ENCODE measurements at places on chromosomes 12 and 14.

DNA sequence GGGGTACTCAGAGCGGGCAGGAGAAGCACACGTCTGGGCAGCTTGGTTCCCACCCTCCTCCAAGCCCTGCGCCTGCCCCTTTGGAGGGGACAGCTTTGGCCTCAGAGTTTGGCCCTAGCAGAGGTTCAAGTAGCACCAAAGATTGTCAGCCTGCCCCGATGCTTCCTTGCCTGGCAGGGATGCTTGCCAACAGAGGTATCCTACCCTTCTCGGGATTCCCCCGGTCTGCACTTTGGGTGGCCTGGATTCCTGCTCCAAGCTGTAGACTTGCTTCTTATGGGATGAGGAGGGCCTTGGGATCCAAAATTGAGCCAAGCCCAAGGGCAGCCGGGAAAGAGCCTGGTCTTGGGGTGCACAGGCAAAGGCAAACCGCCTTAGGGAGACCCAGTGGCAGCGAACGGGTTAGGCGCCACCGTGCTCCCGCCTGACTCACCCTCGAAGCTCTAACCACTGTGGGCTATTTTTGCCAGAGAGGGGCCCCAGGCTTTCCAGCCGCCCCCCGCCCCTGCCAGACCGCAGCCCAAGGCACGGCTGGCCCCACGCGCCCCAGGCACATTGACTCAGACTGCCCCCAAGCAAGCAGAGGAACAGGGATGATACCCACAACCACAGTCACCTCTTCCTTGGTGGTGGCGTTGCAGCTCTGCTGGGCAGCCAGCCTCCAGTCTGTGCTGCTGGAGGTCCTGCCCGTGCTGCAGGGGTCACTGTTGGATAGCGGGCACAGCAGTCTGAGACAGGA is 847 bp upstream of the WNT10B start:
- DNase-seq = no peak

DNA sequence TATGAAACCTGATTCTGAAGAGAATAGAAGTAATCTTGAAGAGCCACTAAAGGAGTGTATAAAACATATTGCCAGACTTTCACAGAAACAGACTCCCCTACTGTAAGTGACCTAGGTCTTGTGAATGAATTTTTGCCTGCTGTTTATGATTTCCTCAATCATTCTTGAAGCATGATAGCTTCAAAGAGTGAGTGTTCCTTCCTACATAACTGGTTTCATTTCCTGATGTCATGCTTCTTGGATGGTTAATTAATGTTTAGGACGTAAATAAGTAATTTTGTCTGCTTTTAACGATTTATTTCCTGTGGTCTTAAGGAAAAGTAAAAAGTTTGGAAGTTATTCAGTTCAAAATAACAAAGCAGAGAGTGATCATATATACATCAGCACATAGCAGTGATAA is 129.8 kb downstream of the PIK3C2G start:
- DNase-seq = no peak

DNA sequence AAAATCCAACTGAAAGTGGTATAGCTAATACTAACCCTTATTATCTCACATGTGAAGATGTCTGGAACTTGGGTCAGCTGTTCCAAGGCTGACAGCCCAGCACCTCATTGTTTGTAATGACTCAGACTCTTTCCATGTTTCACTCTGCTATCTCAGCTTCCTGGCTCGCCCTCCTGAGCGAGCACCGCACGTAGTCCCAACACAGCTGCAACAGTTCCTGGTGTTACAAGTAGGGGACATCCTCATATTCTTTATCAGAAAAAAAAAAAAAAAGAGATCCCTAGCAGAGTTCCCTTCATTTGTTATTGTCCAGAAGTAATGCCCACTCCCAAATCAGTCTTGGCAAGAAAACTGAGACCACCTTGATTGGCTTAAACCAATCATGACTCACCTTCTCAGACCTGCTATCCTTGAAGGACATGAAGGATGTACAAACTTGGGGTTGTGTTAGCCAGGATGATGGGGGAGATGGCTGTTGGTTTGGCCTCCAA is 92.5 kb downstream of the ADCK1 start:
- DNase-seq = no peak

- DNase-seq = no peak
Observed at GRCh38 chr14:78614593-78614992, 444.4 kb downstream of the NRXN3 start.

DNA sequence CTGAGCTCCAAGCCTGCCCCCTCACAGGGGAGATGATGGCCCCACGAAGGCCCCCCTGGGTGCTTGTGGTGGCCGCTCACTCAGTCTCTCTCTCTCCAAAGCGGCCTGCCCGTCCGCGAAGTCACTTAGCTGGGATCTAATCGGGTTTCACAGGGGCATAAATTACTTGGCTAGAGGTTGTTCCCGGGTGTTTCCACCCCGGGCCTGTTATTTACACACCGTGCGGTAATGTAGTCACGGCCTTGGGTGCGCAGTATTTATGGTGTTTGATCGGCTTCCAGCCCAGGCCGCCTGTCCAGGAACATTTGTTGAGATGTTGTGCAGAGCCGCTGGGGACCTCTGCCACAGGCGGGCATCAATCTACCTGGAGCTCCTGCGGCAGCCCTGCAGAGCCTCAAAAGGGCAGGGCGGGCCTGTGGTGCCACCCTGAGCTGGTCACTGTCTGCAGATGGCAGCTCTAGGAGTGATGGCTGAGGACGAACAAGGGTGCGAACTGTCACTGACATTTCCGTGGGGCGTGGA is 91.2 kb downstream of the KIF26A start:
- DNase-seq = no peak

DNA sequence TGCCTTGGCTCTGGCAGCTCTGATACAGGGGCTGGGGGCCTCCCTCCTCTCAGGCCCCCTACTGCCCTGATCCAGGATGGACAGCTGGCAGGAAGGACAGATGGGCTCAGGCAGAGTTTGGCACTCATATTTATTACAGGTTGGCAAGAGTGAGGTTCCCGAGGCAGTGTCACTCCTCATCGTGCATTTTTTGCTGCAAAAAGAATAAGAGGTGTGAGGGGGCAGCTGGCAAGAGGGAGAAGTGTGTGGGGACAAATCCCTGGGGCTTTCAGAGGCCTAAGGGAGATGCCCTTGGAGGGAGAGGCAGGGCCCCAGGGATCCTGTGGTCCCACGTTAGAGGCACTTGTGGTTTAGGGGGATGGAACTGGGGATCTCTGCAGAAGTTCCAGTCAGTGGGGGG is 5.0 kb downstream of the CMTM5 start:
- no peak for DNase-seq

DNA sequence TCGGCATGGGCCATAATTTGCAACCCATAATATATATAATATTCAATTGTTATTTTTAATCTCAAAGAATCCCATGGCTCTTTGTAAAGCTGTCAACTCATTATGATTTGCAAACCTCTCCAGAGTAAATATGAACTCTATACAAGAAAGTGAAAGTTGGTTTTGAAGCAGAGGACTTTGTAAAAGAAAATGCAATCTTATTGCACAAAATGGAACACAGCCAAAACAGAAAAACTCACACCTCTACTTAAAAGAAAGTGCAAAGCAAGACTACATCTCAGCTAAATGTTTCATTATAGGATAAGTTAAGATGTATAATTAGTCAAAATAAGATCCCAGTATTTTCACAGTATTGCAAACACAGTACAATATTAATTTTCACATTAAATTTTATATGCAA is 111.2 kb upstream of the FLRT2 start:
- DNase-seq = no peak

GRCh38 chr12:91744597-91744996 is 401.0 kb downstream of the BTG1 start:
- no peak for DNase-seq

DNA sequence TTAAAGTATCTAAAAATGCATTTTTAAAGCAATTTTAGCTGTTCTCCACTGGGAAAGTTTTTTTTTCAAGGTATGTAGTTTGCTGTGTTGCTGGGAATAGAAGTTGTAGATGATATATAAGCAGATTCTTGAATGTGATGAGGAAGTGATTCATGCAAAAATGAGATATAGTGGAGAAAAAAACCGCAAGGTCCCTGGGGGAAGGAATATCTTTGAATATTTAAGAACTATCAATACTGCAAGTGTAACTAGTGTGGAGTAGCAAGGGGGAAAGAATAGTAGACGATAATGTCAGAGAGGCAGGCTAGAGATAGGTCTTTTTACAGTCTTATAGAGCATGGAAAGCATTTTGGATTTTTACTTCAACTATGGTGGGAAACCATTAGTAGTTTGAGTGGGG is 42.5 kb downstream of the PTCSC3 start:
- no peak for DNase-seq

DNA sequence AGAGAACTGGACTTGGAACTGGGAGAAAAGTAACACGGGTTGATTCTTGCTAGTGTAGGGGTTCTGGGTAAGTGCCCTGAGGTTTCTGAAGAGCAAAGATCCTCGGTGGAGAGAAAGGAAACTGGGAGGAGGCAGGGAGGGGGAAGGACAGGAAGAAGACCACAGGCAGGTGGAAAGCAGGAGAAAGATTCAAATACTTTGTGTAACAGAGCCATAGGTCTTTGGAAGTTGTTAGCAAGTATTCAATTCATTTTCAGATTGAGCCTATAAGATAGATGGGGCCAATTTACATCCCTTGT is 1.3 kb downstream of the PNP start:
- DNase-seq = no peak

GRCh38 chr14:61184112-61184511 is 97.0 kb downstream of the TMEM30B start:
- no peak for DNase-seq

DNA sequence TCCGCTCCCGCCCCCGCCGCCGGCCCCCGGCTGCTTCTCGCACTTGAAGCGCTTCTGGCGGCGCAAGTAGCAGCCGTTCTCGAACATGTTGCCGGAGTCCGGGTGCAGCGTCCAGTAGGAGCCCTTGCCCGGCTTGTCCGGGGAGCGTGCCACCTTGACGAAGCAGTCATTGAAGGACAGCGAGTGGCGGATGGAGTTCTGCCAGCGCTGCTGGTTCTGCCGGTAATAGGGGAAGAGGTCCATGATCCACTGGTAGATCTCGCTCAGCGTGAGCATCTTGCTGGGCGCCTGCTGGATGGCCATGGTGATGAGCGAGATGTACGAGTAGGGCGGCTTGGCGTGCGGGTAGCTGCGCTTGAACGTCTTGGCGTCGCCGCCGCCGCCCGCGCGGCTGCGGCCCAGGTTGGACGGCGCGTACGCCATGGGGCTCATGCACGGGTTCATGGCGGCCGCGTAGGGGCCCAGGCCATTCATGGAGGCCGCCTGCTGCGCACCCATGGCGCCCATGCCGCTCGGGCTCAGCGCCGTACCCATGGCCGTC is 3.0 kb downstream of the FOXA1 start:
- DNase-seq = no peak

DNA sequence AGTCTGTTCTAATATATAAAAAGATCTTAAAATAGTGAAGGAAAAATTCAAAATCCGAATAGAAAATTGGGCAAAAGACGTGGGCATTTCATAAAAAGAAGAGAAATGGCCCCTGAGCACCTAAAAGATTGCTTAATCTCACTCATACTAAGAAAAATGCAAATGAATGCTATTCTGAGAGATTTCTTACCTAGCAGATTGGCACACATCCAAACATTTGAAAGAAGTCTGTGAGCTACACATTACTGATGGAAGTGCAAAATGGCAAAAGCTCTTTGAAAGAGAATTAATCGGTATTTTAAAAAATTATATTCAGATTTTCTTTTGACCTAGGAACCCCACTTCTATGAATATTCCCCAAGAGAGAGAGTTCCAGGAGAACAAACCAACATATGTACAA is 280.4 kb upstream of the GARIN6 start:
- no peak for DNase-seq

GRCh38 chr12:56886319-56886718 is 47.9 kb downstream of the SDR9C7 start:
- no peak for DNase-seq

DNA sequence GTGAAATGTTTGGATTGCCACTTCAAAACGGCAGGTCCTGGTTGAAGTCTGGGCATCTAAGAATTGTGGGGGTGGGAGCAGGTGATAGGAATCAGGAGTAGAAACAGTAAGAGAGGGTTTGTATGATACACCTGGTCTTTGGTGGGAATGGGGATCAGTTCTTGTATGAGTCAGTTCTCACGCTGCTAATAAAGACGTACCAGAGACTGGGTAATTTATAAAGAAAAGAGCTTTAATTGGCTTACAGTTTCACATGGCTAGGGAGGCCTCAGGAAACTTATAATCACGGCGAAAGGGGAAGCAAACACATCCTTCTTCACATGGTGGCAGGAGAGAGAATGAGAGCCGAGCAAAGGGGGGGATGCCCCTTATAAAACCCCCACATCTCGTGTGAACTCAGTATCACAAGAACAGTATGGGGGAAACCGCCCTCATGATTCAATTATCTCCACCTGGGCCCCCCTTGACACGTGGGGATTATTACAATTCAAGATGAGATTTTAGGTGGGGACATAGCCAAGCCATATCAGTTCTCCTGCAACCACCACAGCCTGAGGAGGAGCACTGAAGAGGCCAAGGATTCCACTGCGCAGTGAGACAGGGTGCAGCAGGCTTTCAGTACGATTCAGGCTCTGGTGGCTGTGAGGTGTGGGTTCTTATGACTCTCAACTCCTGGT is 52.1 kb downstream of the DRAM1 start:
- no peak for DNase-seq

- no peak for DNase-seq
Observed at GRCh38 chr12:6116471-6117021, 7.9 kb downstream of the VWF start.

GRCh38 chr12:43835264-43835655 is 621 bp upstream of the TMEM117 start:
- DNase-seq = no peak

- DNase-seq = no peak
Observed at GRCh38 chr12:57549909-57550640, at the start of gene KIF5A. Gene KIF5A (plus strand): TSS chr12:57550044. CDS start chr12:57550272, 228 bp downstream.

DNA sequence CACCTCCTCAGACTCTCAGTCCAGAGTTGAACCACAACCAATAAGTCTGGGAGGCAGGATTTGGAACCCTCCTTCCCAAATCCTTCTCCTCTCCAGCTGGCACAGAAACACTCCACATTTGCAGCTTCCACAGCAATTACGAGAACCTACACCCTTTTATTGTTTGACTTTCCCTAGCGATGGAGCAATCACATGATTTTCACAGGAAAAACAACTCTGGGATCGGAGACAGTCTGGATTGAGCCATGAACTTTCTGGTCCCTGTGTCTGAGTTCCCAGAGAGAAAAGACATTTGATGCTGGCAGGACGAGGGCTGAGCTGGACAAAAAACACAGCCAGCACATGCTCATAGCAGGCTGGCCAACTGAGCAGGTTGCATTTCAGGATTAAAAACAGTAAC is 49.0 kb upstream of the STON2 start:
- no peak for DNase-seq

GRCh38 chr12:6996040-6996441 is 22.2 kb downstream of the LPCAT3 start:
- no peak for DNase-seq

GRCh38 chr12:63151623-63152320 is 771 bp upstream of the AVPR1A start:
- DNase-seq = peak; percentile 18

GRCh38 chr12:117402363-117402762 is 40.9 kb upstream of the NOS1 start:
- no peak for DNase-seq

DNA sequence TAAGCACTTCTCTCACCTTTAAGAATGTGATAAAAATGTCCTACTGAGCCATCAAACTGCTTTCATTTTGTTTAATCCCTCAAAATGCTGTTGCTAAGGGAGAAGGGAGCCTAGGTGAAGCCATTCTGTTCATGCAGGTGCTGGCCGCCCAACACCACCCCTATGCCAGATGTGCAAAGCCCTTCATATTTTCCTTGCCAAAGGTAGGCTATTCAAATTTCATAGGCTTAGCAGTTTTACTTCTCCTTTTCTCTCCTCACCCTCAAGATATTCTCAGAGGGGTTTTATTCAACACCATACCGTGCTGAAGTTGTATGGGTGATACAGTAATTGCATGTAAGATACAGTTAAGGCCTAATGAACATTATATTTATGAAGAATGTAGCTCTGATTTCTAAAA is 461.7 kb downstream of the GXYLT1 start:
- no peak for DNase-seq

Data from inflammatory macrophage treated with lipopolysaccharide for 1 hour (primary cell).